ENCODE measurements at places on chromosomes 12 and 14.

- no peak for DNase-seq
These were observed 55.5 kb upstream of the DAAM1 start for GRCh38 chr14:59132796-59133494.

GRCh38 chr12:7129287-7129871 lies 690 bp upstream of the RBP5 start:
- DNase-seq = no peak

- no peak for DNase-seq
These were observed 2.0 kb upstream of the PPP1CC start for GRCh38 chr12:110744601-110745264.

GRCh38 chr12:47218191-47218654 lies 138.5 kb upstream of the AMIGO2 start:
- peak; percentile 66 for DNase-seq

DNA sequence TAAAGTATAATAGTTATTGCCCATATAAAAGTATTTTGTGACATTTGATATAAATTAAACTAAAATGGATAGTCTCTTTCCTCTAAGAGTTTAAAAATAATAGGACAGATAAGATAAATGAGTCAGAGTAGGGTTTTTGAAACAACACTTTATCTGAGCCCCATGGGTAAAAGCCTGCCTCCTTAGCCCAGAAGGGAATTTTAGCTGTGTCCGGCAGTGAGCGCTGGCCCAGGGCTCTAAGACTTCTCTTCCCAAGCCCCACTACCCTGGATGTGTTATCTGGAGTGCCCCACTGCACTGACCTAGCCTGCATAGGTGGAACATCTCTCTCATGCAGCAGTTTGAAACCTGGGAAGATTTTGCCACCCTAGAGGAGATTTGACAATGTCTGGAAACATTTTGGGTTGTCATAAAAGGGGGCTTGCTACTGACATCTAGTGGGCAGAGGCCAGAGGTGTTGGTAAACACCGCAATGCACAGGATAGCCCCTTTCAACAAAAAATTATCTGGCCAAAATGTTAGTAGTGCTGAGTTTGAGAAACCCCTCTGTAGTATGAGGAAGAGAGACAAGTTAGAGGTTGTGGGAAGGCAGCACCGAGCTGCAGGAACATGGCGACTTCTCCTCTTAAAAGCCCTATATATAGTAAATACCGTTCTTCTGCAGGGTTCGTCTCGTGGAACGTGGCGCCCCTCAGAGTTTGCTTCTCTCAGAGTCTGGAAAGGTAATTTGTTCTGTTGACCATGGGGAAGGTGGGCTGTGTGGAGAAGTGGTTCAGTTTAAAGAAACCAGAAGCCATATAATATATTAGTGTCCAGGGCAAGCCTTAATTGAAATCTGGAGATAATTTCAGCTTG lies 29.3 kb upstream of the ATF1 start:
- DNase-seq = peak; percentile 5

DNA sequence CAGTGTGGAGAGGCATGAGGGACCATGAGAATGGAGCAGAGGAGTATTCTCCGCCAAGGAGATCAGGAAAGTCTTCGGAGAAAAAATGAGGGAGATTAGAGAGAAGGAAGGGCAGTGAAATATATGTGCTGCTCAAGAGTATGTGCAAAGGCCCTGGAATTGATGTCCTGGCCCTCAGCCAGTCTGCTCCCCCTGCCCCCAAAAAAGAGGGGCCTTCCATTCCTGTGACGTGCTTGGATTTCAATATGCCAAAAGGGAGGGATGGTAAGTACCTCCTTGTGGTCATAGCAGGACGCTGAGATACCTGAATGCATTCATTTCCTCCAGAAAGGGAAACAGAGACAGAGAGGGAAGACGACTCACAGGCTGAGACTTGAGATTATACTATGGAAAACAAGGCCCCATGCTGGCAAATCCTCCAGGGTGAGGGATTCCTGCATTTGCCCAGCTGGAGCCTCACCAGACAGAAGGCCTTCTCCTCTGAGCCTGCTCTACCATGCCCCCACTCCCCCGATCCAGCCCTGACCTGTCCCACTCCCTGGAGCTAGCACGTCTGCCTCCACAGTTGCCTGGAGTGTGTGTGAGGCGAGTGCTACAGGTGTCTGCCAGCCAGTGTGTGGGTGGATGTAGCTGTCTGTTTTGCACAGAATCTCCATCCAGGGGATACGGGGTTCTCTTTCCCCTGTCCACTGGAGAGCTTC lies 3.9 kb upstream of the RARG start:
- DNase-seq = no peak

DNA sequence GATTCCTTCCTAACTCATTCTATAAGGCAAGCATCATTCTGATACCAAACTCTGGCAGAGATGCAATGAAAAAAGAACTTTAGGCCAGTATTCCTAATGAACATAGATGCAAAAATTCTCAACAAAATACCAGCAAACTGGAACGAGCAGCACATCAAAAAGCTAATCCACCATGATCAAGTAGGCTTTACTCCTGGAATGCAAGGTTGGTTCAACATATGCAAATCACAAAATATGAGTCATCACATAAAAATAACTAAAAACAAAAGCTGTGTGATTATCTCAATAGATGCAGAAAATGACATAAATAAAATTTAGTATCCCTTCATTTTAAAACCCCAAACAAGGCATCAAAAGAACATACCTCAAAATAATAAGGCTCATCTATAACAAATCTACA lies 98.9 kb downstream of the ACSS3 start:
- no peak for DNase-seq

DNA sequence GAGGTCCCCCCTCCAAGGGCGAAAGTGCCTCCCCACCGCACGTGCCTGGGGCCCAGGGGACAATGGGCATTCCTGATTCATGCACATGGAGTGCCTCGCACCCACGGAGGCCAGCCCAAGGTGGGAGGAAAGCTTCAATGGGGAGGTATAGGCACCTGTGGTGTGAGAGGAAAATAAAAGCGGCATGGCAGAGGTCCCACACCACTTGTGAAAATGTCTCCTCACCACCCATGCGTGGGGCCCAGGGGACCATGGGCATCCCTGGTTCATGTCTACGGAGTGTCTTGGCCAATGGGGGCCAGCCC lies 384.7 kb downstream of the ALG10 start:
- DNase-seq = no peak
